ENCODE measurements at places on chromosomes 13 and 19.
A peak's percentile ranks its signal among the peaks of the same experiment; 100 is the strongest.

GRCh38 chr13:102091231-102091630 lies 310.6 kb downstream of the FGF14 start:
- no peak for DNase-seq

DNA sequence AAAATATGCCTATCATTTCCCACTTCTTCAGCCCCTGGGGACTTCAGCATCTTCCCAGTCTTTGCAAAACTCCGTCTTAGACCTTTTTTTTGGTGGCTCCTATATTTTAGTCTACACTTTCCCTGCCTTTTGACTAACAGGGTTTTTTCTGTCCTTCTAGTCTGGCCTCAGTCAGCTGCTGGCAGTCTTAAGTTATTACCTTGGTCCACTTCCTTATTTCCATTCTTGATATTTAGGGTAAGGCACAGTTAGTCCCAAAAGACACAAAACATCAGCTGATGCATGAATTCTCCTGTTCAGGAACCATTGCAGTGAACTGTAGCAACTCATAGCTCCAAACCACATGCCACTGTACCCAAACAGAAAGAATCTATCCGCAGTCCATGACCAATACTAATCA lies 234.6 kb upstream of the RFC3 start:
- no peak for DNase-seq

DNA sequence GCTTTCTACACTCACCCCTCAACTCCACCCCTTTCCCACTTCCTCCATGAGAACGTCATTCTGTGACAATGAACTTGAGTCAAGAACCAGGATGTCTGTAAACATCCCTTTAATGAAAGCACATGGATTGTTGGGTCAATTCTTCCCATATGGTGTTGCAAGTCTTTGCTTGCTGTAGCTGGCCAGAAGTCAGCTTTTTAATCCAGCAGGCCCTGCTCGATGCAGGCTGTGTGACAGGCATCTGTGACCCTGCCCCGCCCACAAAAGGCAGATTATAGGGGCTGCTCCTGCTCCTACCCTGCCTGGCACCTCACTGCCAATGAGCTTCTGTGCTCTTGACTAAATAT lies 78.0 kb downstream of the STARD13 start:
- no peak for DNase-seq

DNA sequence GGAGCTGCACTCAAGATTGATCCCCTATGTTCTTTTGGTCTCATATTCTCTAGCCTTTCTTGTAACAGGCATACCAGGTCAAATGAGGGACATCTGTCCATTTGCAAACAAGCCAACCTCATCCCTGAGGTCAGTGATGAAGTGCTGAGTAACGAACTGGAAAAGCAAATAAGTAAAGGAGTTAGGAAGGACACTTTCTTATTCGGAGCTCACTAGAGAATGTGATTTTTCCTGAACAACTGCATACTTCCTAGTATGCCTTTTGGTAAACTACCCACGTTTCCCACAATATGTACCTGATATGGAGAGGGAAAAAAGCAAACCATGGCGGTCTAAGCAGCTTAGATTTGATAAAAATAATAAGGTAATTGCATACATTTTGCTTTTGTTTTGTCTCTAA lies 91.0 kb upstream of the MYCBP2 start:
- DNase-seq: no peak

DNA sequence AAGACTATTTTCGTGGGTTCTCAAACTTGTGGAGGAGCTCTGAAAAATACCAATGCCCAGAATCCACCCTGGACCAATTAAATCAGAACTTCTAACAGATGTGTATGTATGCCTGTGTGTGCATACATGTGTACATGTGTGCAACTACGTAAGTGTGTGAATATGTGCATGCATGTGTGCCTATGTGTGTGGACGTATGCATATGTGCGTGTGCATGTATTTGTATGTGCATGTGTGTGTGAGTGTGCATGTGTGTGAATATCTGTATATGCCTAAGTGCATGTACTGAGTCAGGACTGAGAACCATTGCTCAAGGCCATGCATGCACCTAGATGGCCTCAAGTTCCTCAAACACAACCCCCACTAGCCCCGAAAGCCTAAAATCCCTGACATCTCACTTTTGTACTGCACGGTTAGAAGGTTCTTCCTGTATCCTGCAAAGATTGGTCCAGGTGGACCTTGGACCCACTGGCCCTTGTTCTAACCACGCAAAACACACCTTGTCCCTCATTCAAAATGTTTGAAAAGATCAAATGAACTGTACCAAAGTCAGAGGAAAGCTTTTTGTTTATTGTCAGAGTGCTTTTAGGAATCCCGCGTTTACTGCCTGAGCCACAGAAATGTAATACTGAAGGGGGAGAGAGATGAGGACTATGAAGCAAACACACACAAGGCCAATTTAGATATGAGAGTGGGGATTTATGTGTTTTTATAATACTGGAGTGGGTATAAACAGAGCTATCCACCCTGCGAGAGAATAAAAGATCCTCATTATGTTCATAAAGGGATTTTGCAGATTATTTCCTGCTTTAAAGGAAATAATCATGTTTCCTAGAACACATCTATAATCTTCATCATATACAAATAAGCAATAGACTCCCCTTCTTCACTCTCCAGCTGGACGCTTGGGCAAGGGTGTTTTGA lies 39.1 kb downstream of the LATS2 start:
- DNase-seq: no peak

GRCh38 chr19:13270514-13271105 lies 120.4 kb downstream of the IER2 start:
- no peak for DNase-seq

DNA sequence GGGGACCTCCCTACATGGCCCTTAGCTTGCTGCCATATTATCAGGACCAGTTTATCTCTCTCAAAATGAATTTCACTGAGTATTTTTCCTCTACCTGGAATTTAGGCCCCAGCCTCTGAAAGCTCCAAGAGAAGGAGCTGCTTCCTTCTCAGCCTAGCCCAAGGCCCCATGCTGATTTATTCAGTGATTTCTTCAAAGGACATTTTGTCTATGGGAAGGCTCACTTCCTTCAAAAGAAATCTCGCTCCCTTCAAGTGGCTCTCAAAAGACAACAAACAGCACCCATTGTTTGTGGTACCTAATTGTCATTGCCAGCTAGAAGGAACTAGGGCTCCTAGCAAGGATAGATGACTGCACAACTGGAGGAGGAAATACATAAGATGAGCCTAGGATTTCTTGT lies 172.4 kb downstream of the SLC7A1 start:
- DNase-seq: no peak

- no peak for DNase-seq
These were observed 998.3 kb downstream of the EFNB2 start for GRCh38 chr13:105537113-105537512.

DNA sequence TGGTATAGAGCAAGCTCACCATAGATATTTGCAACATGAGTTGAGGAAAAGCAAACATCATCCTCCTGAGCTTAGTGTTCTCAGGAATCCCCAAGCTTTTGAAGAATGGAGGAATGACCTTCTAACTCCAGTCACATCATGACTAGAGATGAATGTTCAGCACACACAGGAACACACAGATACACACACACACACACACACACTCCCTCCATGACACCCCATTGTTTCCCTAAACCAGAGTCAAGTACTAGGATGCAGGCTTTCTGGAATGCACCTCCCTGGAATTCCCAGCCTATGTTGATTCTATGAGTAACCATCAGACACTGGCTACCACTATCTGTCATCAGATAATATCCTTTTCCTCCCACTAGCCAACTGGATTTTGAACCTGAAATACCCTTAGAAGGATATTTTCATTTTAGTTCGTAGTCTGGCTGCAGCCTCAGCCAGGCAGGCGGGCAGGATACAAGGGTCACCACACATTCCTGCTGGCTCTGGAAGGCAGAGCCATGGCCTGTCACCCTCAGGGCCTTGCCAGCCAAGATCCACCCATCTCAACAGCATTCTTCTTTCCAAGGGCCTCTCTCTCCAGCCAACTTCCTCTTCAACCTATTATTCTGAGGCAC lies 162.4 kb downstream of the FOXO1 start:
- DNase-seq: no peak

DNA sequence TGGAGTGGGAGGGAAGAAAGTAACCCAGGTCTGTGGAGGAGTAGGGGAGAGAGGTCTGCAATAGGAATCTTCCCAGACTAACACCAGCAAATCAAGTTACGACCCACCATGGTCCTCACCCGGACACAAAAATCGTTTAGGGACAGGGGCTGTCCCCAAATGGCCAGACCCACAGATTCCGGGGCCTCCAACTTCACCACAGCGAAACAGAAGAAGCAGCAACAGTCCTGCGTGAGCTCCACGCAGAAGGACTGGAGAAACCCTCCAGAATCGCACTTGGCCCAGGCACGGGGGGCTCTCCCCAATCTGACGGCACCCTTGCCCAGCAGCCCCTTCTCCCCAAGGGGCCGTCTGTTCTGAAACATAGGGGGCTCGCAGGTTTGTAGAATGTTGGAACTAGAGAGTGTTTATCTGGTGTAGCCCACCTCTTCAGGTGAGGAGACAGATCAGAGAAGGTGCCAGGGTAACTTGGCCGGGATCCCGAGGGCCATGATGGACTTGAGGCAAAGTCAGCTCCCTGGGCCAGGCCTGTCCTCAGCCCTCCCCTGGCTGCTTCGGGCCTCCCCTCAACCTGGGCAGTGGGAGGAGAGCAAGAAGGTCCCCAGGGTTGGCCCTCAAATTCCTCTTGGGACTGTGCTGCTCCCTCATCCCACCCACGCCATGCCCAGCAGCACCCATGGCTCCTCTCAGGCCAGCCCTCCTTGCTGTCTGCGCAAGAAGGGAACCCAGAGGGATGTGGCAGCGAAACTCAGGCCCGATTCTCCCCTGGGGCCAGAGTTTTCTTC lies 82.5 kb upstream of the GPR183 start:
- DNase-seq: no peak

DNA sequence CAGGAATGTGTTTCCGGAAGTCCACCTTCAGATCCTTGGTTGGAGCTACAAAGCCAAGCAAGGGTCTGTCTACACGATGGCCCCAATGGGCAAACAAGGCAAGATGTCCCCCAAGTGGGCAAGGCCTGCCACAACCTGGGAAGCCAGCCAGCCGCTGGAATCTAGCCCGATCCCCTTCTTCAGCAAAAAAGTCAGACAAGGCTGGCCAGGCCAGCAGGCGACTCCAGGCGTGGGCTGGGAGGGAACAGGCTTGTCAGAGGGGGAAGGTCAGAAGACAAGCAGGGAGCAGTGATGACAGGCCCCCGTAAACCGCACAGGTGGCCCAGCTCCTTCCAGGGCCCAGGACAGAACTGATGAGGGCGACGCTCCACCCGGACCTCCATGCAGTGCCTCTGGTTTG lies 69.7 kb upstream of the WASF3 start:
- no peak for DNase-seq

- DNase-seq: no peak
These were observed 573.7 kb downstream of the IRS2 start for GRCh38 chr13:109212650-109213049.

DNA sequence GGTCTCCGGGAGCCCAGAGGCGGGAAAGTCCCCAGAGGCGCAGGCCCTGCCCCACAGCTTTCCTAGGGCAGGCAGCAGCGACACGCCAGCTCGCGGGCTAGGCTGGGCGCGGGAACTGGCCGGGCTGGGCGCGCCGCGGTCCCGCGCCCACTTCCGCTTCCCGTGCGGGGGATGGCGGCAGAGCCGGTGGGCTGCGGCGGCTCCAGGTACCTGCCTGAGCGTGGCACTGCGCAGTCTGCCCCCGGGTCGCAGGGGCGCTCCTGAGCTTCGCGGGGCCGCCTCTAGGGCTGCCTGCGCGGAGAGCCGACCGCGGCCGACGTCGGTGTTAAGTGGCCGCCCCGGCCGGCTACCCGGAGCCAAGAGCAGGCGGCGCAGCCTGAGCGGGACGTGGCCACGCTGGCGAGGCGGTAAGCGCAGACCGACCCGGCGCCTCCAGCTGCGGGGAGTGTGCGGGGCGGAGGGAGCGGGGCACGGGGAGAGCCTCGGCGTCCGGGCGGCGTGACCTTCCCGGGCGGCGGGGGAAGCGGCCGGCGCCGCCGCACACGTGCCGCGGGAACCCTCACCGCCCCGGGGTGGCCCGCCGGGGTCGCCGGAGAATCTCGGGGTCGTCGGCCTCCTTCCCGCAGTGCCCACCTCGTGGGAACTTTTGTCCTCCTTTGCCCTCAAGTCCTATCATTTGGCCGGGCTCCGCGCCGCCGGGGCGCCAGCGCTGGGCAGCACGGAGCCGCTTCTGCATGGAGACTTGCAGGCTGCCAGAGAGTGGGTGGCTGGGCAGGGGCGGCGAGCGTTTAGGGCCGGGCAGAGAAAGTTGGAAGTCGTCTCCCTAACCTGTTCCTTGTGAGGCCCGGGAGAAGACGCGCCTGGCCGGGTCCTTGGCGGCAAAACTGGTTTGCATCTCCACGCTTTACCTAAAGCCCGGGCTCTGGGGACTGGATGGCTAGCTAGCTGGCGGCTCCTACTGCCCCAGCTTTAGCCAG lies 31.4 kb upstream of the MPHOSPH8 start:
- peak; percentile 71 for DNase-seq

DNA sequence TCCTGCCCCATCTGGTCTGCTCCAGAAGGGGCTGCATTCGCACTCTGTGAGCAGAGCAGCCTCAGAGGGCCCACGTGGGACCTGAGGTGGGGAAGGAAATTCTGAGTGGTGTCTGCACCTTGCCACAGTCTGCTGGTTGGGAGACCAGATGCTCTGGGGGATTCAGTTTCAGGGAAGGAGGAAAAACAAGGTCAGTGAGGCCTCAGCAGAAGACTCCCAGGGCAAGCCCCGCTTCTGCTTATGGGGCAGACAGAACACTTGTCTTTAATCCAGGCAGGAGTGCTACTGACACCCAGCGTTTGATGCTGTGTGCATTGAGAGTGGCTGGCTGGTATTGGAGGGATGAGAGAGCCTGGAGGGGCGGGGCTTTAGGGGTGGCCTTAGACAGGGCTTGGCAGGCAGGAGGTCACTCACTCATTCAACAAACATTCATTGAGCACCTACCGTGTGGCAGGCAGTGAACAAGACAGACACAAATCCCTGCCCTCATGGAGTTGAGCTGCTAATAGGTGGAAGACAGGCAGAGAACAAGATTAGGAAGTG lies 4.9 kb upstream of the CLEC17A start:
- DNase-seq: no peak

DNA sequence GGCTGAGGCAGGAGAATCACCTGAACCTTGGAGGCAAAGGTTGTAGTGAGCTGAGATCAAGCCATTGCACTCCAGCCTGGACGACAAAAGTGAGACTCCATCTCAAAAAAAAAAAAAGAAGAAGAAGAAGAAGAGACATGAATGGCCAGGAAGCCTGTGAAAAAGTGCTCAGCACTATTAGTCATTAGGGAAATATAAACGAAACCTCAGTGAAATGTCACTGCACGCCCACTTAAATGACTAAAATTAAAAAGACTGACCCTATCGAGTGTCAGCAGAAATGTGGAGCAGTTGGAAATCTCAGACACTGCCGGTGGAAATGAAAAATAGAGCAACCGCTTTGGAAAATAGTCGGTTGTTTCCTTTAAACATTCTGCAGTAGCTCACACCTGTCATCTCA lies 5.5 kb upstream of the TYROBP start:
- no peak for DNase-seq

Data from hematopoietic multipotent progenitor cell (in vitro differentiated cells).